T-helper 22 cell (primary cell): ENCODE measurements at places on chromosomes 6 and 20.

DNA sequence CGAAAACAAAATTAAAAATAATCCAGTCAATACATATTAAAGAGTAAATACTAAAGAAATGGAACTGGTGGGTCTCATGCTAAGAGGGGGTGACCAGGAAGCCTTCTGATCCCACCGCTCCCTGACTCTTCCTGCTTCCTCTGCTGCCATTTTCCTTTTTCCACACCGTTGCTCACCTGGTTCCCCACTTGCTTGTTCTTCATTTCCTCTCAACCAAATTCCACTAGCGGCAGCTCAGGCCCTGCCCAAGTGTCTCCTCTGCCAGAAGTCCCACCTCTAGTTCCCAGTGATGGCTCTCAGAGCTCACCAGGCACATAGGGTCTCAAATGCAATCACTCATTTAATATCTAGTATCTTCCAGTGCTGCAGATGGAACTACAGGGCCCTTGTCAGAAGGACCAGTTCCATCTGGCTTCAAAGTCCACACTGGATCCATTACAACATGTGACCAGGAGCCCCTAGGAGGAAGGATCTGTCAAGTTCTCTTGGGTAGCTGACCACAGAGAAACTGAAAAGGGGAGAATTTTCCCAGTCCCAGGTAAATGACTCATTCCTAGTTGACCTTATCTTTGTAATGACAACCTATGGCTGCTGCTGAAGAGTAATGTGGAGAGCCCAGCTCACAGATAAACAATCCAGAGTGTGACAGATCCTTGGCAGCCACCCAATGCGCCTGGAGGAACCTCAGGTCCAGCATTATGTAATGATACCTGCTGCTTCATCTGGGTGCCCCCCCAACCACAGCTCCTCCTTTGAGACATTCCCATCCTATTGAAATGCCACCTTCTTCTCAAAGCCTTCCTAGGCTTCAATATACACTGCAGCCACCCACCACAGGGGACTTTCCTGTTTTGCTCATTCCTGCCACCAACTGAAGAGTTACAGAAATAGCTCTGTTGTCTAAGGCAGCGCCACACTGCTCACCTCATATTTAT lies 38.2 kb downstream of the ELMO2 start:
- DNase-seq = no peak

- no peak for DNase-seq
Observed at GRCh38 chr6:61989616-61990015, 296.4 kb downstream of the KHDRBS2 start.

DNA sequence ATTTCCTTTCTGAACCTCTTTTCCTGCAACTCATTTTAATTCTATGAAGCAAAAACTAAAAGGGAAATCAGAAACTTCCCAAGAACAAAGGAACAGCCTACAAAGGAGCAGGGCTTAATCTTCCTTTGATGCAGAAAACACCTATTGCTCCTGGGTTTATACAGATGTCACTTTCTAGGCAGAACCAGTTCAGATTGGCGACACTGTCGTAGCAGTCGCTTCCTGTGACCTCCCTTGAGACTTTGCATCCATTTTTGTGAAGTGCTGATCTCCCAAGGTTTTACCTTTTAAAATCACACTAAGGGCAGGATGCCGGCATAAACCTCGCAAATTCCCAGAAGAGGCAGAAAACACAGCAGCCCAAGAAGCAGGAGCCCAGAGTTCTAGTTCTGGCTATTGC lies 40.1 kb downstream of the JAG1 start:
- no peak for DNase-seq

DNA sequence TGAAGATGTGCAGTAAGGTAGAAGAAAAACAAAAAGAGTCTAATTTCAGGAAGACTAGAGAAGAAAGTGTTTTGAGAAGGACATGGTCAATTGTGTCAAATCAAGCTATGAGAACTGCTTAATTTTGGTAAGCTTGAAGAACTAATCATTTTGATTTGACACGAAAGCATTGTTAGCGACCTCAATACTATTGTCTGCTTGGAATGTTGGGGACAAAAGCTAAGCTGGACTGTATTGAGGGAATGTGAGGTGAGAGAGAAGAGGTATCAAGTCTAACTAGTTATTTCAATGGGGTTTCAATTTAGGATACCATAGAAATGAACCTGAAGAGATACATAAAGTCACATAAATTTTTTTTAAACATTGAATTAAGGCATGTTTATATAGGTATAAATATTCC lies 309.8 kb downstream of the GRIK2 start:
- no peak for DNase-seq

- DNase-seq = no peak
Observed at GRCh38 chr6:79305020-79305419, 70.5 kb upstream of the HMGN3 start.

DNA sequence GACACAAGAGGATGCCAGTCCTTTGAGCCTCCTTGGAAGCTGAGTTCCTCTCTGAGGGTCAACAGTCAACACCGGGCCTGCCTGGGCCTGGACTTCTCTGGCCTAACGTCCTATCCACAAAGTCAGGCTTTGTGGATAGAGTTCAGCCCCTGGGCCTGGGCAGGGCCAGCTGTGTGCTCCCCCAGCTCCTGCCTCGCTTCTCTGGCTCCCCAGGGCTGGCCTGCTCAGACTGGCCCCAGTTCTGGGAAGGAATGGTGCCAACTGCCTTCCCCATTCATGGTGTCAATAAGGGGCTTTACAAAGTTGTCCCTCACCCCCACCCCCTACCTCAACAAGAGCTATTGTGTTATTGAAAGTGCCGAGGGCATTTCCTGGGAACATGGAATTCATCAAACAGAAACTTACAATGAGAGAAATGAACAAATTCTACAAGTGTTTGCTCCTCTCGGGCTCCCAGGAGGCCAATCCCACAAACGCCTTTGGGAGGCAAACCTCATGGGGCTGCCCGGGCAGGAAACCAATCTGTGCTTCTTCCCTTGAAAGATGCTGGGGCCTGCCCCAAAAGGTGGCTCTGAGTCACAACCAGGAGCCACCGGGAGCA lies 26.5 kb upstream of the PPP1R14C start:
- no peak for DNase-seq

- no peak for DNase-seq
Observed at GRCh38 chr6:1519597-1519996, 90.1 kb upstream of the FOXC1 start.

- no peak for DNase-seq
Observed at GRCh38 chr6:44001318-44002066, 125.8 kb downstream of the MRPL14 start.

DNA sequence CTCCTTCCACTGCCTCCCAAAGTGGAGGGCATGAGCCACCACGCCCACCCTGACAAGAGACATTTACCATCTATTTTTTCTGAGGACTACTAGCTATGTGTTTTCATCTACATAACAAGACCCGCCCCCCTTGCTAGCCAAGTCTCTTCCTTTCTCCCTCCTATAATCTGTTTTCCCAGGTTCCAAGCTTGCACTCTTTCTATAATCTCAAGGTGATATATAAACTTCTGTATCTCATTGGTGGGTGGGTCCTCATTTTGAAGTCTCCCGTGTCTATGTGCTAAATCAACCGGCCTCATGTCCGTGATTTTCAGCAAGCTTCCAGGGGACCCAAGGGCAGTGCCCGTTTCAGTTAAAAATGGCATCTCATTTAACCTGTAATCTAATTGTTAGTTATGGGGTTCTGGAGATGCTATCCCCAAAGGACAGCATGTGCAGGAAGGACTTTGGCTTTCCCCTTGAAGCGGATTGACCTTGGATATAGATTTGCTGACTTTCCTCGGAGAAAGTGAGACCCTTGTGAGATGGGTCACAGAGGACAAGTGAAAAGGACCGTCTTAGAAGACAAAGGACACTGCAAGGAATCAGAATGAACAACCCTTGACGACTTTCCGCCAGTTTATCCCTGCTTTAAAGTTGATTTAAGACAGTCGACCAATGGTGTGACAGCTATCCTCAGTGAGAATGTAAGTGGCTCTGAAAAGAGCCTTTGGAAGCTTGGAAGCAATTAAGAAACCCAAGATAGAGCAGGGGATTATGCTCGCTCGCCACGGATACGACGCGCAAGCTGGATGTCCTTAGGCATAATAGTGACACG lies 22.4 kb downstream of the OR2B2 start:
- no peak for DNase-seq

DNA sequence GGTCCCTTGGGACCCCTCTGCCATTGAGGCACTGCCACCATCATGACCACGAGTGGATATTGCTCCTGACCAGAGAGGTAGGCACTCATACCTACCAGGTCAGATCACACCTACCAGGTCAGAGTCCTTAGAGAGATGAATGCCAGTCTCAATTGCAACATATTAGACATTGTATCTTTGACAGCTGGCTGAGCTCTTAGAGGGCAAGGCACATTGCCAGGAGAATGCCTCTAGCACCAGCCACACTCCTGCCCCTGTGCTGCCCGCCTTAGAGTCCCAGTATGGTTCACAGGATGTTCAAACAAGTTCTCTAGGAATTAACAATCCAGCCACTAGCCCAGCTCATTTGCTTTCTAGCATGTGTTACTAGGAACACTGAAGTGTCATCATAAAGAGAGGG lies 65.9 kb downstream of the TMEM244 start:
- no peak for DNase-seq

- no peak for DNase-seq
Observed at GRCh38 chr6:13480631-13481501, 6.5 kb downstream of the GFOD1 start.

DNA sequence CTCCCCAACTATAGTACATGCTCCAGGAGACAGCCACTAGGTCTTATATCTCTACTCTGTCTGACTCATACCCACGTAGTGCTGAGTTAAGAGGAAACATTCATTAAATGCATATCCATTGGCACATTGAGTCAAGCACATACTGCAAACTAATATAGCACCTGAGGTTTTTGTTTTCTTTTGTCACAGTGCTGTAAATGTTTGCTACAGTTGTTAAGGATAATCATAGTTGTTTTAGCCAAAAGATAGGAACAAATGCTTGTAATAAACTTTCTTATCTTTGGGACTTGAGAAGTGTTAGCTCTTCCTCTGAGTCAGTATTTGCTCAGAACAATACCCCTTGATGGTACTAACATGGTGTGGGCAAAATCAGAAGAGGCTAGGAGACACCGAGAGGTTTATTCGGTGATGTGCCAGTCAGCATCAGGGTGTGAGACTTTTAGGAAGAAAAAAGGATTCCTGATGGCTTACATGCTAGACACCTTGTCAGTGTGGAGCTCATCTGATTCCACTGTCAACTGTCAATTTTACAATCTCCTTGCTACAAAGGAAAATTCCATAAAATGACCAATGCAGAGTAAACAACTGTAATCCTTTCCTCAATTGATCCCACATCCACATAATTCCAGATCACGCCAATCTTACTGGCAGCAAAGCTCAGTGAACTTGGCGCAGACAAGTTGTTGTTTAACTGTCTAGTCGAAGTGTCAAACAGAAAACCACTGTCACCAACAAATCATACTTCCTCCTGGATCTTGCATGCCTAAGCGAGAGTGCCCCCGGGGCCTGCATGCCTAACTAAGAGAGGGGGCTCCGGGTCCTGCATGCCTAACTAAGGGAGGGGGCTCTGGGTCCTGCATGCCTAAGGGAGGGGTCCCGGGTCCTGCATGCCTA lies 36.1 kb downstream of the ELOVL2 start:
- DNase-seq = no peak

- no peak for DNase-seq
Observed at GRCh38 chr20:25000268-25000801, 7.8 kb upstream of the APMAP start.

GRCh38 chr20:52777171-52777570 lies 195.0 kb upstream of the TSHZ2 start:
- no peak for DNase-seq
